ENCODE measurements at places on chromosomes 11 and 22.

DNA sequence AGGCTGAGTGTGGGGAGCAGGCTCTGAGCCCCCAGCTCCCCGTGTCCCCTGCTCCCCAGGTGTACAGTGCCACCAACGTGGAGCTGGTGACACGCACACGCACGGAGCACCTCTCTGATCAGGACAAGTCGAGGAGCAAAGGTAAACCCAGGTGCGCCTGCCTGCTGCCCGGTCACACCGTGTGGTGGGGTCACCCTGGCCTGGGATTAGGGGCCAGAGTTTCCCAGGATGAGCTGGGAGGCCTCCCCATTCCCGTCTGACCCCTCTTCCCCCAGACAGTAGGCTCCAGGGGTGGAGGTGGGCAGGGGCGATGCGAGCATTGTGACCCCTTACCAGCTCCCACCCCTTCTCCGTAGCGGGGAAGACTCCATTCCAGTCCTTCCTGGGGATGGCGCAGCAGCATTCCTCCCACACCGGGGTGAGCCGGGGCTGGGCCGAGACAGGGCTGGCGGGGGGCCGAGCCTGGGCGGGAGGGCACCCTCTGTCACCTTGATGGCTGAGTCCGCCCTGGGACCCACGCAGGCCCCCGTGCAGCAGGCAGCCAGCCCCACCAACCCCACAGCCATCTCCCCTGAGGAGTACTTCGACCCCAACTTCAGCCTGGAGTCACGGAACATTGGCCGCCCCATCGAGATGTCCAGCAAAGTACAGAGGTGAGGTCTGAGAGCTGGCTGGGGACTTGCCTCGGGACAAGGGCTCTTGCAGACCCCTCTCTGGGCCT is 3.7 kb upstream of the SSH3 start:
- DNase-seq: no peak

- DNase-seq: no peak
Observed at GRCh38 chr11:57290288-57290687, 34.5 kb downstream of the TNKS1BP1 start.

- DNase-seq: no peak
Observed at GRCh38 chr11:1232883-1233321, 10.0 kb downstream of the MUC5B start.

DNA sequence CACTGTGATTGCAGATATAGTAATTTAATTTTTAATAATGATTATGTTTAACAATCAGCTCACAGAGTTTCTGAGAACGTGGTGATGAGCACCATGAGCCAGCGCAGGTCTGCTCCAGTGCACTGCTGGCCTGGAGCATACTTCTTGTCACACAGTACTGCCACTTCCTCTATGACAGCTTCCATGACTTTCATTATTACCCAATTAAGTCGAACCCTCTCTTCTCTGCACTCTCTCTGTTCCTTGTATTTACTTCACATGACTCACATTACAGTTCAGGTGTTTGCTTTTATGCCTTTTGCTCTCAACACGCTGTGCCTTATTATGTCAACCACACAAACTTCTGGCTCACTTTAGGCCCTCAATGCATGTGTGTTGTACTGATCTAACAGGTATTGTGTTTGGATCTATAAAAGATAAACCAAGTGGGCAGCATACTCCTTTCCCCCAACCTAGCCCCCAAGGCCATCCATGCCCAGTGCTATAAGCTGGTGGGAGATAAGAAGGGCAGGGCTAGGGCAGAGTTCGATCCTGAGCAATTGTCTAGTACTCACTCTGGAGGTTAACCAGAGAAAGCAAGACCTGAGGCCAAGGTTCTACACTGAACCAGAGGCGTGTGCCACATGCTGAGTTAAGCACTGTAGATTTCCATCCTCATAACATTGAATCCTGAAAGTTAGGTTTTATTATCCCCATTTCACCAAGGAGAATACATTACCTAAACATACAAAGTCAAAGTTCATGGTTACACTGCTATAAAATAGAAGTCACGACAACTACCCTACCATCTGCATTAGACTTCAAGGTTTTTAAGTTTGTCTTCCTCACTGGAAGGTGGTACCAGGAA is 356.5 kb downstream of the INSC start:
- DNase-seq: no peak

GRCh38 chr11:114075344-114075610 is 15.8 kb downstream of the ZBTB16 start:
- DNase-seq: no peak

DNA sequence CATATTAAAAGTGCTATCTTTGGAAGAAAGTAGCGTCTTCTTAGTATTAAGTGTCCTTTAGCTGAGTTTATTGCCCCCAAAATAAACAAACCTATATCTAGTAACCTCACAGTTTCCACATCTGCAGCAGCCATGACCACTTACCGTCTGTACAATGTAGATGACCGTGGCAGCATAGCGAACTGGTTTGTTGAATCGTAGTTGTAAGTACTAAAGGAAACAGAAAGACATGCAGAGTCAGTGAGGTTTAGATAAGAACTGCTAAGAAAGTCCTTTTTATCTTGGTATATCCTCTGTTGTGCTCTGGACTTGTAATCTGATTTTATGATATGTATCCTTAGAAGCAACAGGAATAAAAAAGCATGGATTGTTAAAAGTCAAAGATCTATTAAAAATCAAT is 9.4 kb downstream of the SLC5A12 start:
- no peak for DNase-seq

- no peak for DNase-seq
Observed at GRCh38 chr11:41081756-41082285, 377.6 kb downstream of the LRRC4C start.

DNA sequence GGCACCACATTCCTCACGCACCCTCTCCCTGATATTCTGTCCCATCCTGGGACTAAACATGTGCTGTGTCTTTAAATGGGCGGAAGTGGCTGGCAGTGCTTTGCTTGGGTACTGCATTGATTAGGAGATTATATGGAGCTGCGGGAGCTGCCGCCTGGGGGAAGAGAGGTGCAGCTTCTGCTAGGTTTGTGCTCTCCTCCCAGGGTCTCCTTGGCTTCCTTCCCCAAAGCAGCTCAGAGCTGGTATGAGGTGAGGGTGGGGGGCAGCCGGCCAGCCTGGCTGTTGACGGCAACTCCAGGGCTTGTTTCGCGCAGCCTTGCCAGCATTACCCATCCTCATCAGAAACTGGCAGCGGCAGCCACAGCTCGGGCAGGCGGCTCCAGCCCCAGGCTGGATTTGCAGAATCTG is 95.4 kb downstream of the GRAMD1B start:
- DNase-seq: no peak

DNA sequence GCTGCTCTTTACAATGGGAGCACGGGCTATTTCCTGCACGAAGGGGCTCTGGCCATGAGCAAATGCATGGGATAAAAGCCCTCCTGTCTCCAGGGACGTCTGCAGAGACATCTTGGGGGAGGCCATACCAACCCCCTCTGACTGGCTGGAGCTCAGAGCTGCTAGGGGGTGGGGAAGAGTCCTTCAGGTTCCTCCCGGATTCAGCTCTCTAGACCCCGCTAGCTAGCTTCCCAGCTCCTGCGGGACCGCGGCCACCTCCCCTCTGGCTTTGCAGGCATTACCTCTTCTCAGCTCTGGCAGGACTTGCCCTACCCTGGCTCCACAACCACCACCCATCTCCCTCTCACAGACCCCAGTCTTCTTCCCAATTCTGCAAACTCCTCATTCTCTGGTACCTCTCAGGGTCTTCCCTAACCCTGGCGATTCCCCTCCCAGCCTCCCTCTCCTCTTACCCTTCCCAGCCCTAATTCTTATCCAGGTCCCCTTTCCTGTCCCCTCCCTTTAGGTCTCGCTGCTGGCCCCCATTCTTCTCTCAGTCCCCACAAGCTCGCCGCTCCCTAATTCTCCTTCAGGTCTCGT is 802 bp downstream of the SYT13 start:
- no peak for DNase-seq

- no peak for DNase-seq
Observed at GRCh38 chr11:11313902-11314692, 39.0 kb downstream of the CSNK2A3 start.

- no peak for DNase-seq
Observed at GRCh38 chr22:35746248-35746647, 28.6 kb downstream of the APOL5 start.

- DNase-seq: no peak
Observed at GRCh38 chr22:31550871-31551370, 54.6 kb downstream of the SFI1 start.

DNA sequence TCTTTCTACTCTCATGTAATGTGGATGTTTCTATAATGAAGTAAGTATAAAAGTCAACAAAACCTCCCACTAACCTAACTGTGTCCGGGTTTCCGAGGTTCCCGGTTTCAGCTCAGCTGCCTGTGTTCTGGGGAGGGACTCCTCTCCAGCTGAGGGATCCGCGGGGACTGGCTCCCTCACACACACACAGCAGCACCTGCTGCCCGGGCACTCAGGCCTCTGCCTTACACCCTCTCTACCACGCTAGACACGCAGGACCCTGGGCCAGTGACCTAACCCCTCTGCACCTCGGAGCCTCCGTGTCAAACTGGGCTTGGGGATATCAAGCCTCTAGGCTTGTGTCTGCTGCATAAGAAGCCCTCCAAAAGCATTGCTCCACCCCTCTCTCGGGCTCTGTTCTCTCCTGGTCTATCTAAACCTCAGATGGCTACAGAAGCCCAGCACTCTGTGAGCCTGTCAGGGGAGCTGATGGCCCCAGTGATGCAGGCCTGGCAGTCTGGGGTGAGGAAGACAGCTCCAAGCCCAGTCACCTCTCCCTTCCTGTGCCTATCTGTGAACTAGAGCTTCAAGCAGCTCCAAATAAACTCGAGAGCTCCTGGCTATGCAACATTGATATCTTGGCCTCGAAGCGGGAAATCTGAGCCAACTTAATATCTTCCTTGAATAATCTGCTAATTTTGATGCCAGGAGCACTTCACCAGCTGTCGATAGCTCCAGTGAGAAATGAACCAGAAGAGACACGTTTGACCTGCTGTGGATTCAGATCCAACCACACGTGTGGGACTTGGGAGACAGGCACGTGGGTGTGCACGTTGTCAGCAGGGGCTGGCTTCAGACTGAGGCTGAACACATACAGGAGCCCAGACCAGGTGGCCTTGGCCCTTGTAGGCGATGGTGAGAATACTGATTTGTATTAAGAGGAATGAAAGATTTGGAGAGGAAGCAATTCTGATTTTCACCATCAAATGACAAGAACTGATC is 232.7 kb upstream of the B3GAT1 start:
- DNase-seq: no peak

DNA sequence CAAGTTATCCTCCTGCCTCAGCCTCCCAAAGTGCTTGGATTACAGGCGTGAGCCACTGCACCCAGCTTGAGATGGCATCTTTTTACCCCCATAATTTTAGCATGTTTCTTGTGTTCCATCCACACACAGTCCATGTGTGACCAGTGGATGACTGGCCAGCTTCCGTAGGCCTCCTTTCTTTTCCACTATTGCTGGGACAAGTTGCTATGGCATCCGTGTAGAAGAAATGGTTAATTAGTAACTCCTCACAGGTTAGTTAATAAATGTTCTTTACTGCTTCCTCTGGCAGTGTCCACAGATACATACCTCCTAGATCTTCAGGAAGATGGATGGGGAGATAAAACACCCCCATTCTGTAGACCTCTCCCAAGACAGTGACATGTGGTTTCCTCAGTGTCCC is 154.3 kb upstream of the RASSF10 start:
- no peak for DNase-seq

DNA sequence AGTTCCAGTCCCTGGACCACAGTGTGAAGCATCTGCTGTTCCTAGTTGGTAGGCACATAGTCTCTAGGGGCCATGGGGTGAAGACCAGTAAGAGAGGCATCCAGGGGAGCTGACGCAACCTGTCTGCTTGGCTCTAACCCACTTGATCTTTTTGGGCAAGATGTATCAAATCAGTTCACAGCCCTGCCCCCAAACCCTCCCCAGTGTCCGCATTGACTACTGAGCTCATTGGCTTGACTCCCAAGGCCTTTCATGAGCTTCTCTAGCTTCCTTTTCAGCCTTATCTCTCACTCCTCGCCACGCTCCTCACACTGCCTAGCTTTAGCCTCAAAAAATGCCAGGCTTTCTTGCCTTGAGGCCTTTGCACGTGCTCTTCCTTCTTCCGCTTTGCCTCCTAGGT is 29.7 kb upstream of the ABCC8 start:
- no peak for DNase-seq

GRCh38 chr11:102389253-102389652 is 42.2 kb downstream of the BIRC2 start:
- DNase-seq: no peak

DNA sequence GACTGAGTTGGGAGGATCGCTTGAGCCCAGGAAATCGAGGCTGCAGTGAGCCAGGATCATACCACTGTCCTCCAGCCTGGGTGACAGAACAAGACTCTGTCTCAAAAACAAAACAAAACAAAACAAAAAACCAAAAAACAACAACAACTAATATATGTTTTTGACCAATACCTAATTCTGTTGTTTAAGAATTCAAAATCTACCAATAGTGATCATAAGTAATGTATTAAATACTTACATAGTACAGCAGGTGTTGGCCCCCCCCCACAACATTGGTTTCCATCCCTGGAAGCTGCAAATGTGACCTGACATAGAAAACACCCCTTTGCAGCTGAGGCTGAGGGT is 74.7 kb downstream of the KCNQ1 start:
- DNase-seq: no peak
